ENCODE measurements at places on chromosomes 1 and 21.

- DNase-seq = no peak
Observed at GRCh38 chr1:115198938-115199337, 109.6 kb upstream of the TSPAN2 start.

DNA sequence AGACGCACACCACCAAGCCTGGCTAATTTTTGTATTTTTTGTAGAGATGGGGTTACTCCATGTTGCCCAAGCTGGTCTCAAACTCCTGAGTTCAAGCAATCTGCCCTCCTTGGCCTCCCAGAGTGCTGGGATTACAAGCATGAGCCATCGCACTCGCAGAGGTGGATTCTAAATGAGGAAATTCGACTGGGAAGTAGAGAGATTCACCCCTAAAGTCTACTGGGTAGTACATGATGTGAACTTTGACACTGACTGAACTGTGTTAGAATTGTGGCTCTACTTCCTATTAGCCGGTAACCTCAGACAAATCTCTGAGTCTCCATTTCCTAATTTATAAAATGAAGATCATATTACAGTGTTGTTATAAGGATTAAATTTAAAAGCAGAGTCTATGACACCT lies 276.0 kb upstream of the NR5A2 start:
- no peak for DNase-seq

DNA sequence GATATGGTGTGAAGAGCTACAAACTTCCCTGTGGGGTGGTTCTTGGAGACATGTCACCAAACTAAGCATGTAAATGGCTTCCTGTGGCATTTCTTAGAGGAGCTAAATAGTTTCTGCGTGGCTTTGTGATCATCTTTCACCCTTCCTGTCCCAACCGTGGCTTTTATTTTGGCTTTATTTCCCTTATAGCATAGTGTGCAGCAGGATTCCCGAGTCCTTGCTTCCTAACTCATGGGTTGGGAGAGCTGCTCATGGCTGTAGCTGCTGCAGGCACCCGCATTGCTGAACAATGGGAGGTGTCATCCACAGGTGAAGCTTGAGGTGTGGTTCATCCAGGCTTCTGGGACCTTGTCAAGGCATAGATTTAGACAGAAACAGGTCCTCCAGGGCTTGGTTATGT lies 192.0 kb downstream of the SDCCAG8 start:
- DNase-seq = no peak

DNA sequence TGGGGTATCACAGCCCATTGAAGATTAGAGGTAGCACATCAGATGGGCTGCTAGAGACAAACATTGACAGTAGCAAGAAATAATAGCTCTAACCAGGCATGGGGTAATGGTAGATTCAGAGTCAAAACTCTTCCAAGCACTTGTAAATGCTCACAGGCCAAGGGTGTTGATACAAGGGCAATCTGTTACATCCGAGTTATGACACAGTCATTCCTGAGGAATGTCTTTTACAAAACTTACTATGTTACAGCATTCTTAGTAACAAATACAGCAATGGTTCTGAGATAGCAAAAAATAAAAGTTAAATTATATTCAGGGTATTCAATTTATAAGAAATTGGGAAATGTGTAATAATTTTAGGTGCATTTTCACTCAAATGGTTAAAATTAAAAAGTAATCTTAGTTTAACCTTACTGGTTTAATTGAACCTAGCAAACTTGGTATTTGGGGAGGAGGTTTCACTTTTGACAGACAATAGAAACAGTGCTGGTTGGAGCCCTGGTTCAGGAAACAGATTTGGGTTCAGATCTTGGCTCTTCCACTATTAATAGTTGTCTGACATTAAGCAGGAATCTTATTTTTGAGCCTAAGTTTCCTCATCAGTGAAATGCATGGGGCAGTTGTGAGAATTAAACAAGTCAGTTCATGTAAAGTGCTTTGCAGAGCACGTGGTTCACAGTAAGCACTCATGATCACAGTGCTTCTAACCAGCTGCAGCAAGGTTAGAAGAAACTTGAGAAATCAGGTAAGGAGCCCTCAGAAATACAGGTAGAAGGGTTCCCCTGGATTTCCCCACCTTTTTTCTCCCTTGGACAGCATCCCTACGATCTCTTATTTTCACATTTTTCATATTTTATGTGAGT lies 4.4 kb downstream of the ST3GAL3 start:
- no peak for DNase-seq

DNA sequence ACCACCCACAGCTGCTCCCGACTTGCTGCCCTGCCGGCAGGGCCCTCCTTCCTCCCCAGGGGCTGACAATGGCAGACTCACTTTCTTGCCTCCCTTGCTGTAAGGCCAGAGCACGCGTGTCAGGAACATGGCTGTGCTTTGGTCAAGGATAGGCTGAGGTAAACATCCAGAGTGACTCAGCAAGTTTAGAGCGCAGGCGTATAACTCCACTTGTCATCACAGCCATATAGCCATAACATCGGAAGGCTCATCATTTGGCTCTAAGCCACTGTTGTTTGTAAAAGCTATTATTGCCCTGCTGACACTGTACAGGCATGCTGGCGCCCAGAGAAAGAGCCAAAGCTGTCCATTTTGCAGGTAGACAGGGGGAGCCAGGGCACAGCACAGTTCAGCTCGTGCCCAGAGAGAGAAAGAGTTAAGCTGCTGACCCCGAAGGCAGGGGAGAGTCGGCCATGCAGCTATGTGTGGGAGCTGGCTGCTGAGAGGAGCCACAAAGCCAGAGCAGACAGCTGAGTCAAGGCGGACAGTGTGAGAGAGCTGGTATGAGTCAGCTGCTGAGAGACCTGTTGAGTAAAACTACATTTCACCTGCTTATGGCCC lies 60.6 kb downstream of the GNG4 start:
- no peak for DNase-seq

DNA sequence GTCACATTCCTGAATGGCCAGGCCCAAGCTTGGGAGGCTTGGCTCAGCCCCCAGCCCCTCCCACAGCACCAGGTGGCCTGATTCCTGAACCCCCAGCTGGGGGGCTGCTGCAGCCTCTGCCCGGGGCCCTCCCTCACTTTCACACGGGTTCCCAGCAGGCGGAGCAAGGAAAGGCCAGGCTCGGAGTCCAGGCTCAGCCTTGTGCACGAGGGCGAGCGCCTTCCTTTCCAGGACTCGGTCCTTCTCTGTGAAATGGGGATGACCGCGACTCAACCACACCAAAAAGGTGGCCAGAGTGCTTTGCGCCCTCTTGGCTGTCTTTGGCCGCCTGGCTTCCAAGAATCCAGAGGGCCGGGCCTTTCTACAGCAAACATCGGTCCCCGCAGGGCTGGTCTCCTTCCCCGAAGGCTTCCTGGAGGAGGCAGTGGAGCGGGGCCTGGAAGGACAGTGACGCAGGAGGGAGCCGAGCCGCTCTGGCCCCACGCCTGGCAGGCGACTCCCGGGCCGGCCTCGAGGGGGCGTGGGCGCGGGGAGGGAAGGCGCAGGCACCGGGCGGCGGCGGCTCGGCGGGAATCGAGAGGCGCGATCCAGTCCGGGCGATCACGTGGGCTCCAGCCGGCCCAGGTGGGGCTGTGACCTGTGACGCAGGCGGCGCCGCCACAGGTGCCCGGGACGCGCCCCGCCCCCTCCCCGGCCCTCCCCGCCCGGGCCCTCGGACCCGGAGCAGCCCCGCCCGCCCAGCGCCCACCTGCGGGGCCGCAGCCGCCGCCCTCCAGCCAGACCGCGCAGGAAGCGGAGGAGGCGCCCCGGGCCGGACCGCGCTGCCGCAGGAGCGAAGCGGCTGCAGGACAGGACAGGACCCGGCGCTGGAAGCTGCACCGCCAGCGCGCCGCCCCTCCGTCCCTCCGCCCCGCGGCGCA lies at the start of gene ARHGEF16:
Gene ARHGEF16, plus strand, starts transcription at position 775 of the 920 bp plus-strand sequence. CDS start 8,420 bp downstream, outside the sequence.
- DNase-seq = no peak

- no peak for DNase-seq
Observed at GRCh38 chr1:226846786-226847185, 23.6 kb upstream of the PSEN2 start.

GRCh38 chr21:16363518-16363917 lies 633.7 kb downstream of the USP25 start:
- DNase-seq = no peak

- DNase-seq = no peak
Observed at GRCh38 chr1:118954301-118954905, 33.7 kb downstream of the TBX15 start.

DNA sequence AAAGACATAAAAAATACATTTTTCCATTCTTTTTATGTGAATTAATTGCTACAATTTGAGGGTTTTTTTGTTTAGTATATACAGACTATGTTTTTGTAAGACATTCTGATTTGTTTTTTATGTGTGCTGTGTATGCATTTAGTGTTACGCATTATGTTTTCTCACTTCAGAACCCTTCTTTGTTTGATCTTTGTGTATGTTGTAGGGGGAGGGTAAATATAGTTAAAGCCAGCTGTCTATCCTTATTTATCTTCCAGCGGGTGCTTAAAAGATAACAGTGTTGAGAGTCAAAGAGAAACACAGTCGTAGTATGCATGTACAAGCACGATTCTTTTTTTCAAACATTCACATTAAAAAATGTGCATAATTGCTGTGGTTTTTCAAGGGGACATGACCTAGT lies 97.5 kb upstream of the KIAA1614 start:
- no peak for DNase-seq

DNA sequence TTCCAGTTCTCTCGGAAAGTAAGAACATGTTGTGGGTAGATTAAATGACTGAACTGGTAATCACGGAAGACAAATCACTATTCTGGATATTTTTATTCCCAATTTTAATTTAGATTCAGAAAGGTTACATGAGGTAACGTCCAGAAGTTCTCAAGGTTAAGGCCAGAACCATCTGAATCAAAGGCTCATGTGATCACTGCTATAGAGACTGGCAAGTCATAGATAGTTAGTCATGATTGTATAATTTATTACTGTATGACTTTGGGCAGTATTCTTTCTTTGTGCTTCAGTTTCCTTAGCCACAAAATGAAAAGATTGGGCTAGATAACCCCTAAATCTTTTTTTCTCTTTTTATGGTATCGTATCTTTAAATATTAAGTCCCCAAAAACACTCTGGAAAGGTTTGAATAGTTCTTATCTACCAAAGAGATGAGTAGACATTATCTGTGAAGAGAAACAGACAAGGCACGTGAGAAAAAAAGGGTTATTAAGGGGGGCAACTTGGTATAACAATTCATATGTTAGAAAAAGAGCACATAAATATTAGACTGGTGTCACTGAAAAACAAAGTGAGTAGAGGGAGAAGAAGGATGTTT lies 241.0 kb downstream of the PTPRC start:
- DNase-seq = no peak

DNA sequence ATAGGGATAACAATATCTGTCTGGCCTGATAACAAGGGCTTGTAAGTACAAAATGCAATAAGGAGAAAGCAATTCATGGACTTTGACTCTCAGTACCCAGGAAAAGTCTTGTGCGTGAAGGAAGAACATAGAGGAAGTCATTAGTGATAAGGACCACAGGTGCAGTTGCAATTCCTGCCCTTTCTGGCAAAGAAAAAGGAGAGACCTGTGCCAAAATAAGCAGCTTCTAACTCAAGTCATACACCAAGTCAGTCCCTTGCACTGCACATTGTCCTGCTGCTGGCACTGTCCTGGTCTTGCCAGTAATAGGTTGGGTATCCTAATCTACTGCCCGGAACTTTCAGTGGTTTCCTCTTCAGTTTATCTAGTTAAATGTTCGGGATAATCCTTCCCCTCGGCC lies 14.8 kb upstream of the SOD1 start:
- no peak for DNase-seq

- no peak for DNase-seq
Observed at GRCh38 chr1:56432166-56432971, 147.0 kb downstream of the PLPP3 start.

GRCh38 chr1:230809256-230809990 lies 58.9 kb downstream of the C1orf198 start:
- DNase-seq = no peak

DNA sequence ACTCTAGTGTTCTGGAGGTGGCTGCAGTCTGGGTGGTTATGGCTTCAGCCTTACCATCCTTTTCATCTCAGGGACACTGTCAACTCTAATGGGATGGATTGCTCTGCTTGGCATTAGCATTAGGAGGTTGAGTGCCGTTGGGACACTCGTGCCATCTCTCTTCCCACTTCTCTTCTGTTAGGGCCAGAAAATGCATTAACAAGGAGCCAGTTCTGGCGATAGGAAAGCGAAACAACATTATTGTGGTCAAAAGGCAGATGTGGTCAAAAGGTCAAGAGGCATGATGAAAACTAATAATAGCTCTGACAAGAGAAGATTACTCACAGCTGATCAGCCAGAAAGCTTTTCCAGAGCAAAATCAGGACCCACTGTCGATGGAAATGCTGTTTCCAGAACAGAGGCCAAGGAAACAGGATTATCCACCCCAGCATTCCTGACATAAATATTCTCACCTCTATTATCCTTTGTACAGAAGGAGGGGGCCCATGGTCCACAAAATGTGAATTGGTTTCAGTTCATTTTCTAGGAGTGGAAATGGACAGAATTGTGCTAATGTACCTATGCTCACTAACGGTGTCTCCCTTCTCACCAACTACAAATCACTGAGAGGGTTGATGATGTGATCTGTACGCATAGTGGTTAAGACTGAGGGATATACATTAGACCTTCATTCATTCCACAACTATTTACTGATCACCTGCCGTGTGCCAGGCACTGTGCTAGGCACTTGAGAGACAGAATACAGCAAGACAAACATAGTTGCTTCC lies 72.0 kb downstream of the ST6GALNAC5 start:
- no peak for DNase-seq

DNA sequence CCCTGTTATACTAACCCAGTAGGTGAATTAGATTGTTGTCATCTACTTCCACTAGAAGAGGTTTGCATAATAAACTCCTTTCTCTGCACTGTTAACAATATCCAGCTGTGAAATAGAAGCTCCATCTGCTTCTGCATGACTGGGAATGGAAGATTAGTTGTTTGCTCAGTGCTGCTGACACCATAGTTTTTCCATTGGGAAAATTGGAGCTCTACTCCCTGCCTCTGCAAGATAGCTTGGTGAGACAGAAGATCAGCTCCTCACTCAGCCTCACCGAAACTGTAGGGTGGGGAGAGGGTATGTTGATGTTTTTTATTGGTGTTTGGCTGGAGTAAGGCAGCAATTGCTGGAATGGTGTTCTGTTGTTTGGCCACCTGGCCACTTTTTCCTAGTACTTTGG lies 331.6 kb upstream of the ADAMTS5 start:
- no peak for DNase-seq
